ENCODE measurements at places on chromosomes 16 and 17. TPM values are rescaled to one million over a fixed set of nuclear protein-coding genes. Genes with fewer than 3 reads are reported as not detected.

DNA sequence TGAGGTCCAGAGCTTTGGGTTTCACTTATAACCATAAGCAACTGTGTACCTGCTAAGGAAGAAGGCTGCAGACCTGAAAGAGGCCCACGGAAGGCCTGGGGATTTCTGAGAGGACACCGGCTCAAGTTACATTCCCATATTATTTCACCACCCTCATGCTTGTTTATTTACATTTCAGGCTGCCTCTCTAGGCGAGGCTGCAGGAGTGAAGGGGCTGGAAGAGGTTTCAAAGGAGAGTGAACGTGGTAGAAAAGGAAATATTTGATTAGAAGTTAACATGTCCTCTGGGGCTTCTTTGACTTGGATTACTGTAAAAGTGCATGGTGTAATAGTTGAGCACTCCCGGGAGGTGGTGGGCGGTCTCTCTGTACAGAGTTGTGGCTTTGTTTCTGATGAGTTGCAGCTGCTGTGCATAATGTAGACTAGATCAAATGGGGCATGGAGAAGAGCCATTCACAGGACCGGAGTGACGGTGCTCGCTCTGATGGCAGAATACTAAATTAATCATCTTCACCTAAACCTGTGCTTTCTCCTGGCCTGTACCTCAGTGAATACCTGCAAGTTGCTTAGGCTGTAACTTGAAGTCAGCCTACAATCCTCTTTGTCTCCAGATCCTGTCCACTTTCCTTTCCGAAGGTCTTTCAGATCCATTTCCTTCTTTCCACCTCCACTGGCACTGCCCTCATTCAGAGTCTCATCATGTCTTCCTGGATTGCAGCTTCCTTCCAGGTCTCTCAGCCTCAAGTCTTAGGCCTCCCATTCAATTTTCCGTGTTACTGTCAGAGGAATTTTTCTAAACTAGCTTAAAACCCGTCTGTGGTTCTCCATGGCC, 1.9 kb upstream of the CPD start:
- DNase-seq: peak; percentile 28

- no peak for DNase-seq
Measured at GRCh38 chr16:66746682-66747081, 4.7 kb downstream of the DYNC1LI2 start.

Gene EVPLL
- total RNA-seq: 0.12 TPM

- no peak for DNase-seq
Measured at GRCh38 chr17:49839455-49839854, 8.4 kb downstream of the TAC4 start.

Gene RHBDL1
- 4.4 TPM for total RNA-seq

Gene LGALS9C
- total RNA-seq: 36.8 TPM

DNA sequence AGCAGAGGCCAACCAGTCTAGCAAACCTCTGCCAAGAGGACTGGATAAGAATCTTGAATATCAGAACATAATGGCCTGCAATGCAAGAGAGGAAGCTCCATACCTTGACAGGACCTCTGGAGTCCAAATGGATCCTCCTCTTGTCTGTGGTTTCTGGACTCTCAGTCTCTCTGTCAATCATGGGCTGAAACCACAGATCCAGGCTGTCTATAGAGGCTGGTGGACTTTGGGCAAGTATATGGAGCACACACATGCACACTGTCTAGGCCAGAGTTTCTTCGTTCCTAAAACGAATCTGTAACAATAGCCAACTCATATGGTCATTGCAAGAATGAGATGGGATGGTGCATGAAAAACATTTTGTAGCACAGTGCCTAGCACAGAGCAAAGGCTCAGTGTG, 37.7 kb downstream of the NLRC5 start:
- DNase-seq: no peak

DNA sequence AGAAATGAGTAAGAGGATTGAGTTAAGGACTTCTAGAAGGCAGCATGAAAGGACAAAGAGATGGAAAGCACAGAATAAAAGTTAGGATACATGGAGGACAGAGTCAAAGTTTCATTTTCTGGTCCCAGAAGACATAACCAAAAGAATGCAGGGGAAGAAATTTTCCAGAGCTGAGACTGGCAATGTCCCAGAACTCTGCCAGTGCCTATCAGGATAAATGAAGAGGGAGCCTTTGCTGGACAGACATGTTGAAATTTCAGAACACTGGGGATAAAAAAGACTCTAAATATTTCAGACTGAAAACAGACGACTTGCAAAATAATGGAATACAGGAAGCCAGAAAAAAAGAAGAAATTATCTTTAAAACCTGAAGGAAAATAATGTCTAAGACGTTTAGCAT, 55.7 kb downstream of the NT5M start:
- DNase-seq: no peak

- peak; percentile 32 for DNase-seq
Measured at GRCh38 chr16:14302399-14303181, 231.5 kb downstream of the MRTFB start.

- no peak for DNase-seq
Measured at GRCh38 chr16:69199382-69199781, 12.4 kb downstream of the SNTB2 start.

GRCh38 chr17:30236766-30237165, 1.3 kb upstream of the SLC6A4 start:
- DNase-seq: peak; percentile 69

Gene MYO15A
- total RNA-seq: 0.75 TPM

- DNase-seq: no peak
Measured at GRCh38 chr16:31110106-31111034, 2.2 kb downstream of the BCKDK start.

- no peak for DNase-seq
Measured at GRCh38 chr17:66468241-66469087, 166.1 kb downstream of the PRKCA start.

DNA sequence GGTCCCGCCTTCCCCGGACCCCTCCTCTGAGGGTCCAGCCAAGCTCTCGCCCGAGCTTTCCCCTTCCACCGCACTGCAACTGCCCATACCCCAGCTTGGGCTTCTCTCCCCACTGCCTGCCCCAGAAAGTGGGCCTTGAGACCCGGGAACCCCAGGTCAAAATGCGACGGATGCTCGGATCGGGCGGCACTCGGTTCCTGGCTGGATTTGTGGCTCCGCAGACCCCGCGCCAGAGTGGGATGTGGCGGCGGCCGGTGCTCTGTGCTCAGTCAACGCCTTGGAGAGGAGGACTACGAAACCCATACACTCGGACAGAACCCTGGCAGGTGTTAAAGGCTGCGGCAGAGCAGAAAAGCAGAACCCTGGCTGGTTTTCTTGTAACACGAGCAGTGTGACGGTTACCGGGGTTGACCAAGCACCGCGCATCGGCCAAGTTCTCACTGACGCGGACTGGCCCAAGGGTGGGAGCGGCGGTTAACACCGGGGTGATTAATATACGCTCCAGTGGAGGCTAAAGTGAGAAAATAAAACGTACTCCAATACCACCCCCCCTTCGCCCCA, 885 bp upstream of the SLFN13 start:
- peak; percentile 30 for DNase-seq

DNA sequence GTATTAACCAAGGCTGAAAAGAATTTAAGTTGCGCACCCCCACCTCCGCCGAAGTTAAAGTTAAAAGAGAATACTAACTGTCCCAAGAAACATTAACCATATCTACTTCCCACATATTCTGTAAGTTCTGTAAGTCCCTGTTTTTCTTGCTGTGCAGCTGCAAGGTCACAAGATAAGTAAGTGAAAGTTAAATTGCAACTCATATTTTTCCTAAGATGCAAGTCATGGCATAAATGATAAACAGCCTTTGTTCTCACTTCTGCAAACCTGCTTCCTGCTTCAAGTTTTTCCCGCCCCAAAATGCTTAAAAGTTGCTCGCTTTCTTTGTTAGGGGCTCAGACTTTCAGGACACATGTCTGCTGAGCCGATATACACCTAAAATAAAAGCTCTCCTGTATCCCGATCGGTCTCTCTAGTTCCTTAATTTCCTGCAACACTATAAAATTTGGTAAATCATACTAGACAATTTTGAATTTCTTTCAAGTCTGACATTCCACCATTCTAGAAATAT, 32.6 kb upstream of the ABCA9 start:
- no peak for DNase-seq

DNA sequence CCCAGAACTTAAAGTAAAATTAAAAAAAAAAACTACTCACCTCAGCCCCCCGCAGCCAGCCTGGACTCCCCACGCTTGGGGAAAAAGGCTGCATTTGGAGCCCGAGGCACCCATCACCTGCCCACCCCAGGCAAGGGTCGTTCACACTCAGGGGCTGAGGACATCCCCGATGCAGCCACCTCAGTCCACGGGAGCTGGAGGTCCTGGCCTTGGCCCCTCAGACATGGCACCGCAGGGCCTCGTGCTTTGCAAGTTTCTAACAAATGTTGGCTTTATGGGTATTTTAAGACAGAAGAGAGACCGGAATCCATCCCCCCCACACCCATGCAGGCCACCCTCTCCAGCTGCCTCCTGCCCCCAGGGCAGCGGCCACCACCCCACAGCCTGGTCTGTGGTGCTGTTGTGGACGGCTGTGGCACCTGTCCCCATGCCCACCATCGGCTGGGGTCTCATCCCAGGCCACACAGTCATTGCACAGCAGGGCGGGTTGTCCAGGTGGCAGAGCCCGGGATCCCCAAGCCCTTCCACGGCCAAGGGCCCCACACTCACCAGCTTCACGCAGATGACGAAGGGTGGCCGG, 116.4 kb upstream of the ZNF750 start:
- DNase-seq: no peak

Gene TMIGD1
- total RNA-seq: 255 TPM

DNA sequence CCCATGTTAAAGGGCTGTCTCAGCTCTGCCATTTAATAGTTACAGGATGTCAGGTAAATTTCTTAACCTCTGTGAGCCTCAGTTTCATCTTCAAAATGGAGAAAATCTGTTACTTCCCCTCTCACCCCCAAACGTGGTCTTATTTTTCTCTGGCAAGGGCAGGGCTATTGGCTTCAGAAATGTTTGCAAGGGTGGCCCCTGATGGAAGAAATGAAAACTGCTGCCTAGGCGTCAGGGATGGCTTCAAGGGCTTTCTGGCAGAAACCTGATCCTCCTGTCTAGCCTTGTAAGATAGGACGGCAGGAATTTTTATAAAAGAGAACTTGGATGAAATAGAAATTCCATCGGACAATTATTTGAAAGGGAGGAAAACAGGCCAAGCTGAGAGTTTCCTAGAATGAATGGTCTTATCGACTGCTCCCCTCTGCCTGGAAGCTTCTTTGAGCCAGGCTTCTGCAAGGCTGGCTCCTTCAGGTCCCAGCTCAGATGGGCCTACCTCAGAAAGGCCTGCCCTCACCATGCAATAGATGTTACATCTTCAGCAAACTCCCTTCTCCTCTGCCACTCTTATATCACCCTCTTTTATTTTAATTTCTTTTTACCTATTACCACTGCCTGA, 43.0 kb upstream of the TANGO6 start:
- peak; percentile 33 for DNase-seq

- DNase-seq: peak; percentile 90
Measured at GRCh38 chr17:82287868-82288801, 14.6 kb upstream of the CSNK1D start.

Gene LHX1
- total RNA-seq: not detected

- no peak for DNase-seq
Measured at GRCh38 chr17:44272321-44272951, 4.5 kb upstream of the SLC4A1 start.

Gene ASGR1
- 0.37 TPM for total RNA-seq

GRCh38 chr17:27817731-27818130, 17.4 kb upstream of the NOS2 start:
- DNase-seq: no peak

DNA sequence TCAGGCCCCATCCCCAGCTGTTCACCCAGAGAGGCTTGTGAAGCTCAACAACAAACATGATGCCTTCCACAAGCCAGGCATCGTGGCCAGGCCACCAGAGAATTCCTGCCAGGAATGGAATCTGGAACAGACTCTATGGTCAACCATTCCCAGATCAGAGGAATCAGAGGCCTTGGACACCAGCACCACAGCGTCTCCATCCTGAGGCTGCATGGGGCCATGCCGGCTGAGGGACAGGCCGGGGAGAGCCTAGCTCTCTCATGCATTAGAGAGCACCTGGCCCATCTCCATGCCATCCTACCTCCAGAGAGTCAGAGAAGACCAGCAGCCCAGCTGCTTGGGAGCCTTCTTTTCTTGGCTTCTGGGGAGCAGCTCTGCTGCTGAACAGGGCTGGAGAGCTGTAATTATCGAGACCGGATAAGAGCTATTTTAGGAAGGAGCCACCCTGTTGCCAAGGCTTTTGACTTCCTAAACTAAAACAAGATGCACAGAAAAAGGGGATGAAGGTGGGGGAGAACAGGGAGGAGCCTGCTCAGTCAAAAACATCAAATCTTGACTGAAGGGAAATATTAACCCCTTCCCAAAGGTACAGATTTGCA, 24.5 kb upstream of the MTMR4 start:
- DNase-seq: no peak

- peak; percentile 35 for DNase-seq
Measured at GRCh38 chr17:36000732-36001109, 632 bp downstream of the CCL15 start.

Gene TMEM100
- 4.9 TPM for total RNA-seq

Gene TEKT5
- 0.50 TPM for total RNA-seq

DNA sequence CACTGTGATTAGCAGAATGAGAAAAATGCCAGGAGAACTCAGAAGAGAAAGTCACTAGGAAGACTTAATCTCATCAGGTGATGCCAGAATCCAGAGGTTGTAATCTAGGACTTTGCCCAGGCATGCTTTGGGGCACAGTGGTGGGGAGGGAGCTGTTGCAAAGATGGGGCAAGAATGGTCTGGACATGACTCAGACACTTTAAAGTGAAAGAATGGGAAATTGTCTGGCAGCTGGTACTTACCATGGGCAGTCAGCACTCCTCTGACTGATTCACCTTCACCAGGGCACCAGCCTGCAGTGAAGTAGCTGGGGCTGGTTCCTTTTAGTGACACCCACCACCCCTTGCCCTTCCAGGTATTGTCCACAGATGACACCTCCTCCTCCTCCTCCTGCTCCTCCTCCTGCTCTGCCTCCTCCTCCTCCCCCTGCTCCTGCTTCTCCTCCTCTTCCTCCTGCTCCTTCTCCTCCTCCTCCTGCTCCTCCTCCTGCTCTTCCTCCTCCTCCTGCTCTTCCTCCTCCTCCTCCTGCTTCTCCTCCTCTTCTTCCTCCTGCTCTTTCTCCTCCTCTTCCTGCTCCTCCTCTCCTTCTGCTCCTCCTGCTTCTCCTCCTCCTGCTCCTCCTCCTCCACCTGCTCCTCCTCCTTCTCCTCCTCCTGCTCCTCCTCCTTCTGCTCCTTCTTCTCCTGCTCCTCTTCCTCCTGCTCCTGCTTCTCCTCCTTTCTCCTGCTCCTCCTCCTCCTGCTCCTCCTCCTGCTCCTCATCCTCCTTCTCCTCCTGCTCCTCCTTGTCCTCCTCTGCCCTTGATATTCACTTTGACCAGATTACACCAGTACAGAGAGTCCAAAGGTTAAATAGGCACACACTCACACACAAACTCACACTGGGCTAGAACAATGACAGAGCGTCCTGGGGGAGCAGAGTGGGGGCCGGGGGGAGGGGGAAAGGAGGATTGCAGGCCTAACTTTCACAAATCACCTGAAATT, at the start of gene CHD9NB:
Gene CHD9NB (minus strand): TSS at position 379 of the 983 bp plus-strand sequence. CDS start 8,739 bp downstream, outside the sequence.
- peak; percentile 81 for DNase-seq

DNA sequence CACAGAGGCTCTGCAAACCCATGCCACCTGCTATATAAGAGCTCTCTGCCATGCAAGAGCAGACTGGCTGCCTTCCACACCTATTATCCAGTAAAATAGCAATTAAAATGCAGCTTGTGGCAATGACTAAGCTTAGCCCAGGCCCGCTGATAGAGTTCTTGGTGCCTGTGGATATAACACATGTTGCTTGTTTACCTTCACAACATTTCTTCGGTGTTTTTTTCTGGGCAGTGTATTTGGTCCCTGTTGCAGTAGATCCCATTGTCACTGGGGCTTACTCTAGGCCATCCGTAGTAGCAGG, 63.5 kb downstream of the SPECC1 start:
- no peak for DNase-seq

GRCh38 chr16:15765880-15766279, 90.9 kb downstream of the MYH11 start:
- DNase-seq: no peak
